Renal pelvis (tissue), 12 donors: ENCODE measurements at places on chromosomes 13 and 19.

DNA sequence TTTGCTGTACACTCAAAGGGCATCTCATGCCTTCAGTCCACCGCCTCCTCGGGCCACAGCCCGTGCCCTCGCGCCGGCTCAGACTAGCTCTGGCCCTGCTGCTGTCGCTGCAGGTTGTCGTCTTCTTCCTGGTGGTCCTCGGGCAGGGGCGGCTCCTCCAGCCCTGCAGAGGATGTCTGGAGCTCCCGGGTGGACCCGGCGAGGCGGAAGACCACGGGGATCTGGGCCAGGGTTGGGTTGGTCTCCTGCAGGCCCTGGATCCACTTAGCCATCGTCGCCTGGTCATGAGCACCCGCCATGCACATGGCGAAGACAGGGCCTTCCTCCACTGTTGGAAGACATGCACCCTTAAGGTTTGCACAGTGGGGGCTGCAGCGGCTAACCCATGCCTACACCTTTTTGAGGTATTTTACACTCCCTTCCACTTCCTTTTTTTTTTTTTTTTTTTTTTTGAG, 489 bp upstream of the ZNF653 start:
- no peak for DNase-seq

- no peak for DNase-seq
These were observed 1.9 kb upstream of the MEF2B start for GRCh38 chr19:19171821-19172532.

GRCh38 chr19:30411714-30412113, 39.5 kb downstream of the ZNF536 start:
- DNase-seq, result no peak

- peak; percentile 34 for DNase-seq
These were observed 565.1 kb downstream of the LIG4 start for GRCh38 chr13:107650081-107650701.

- DNase-seq, result no peak
These were observed 16.6 kb downstream of the GPI start for GRCh38 chr19:34381399-34382251.

GRCh38 chr13:113446488-113446854, 6.8 kb downstream of the ADPRHL1 start:
- no peak for DNase-seq

DNA sequence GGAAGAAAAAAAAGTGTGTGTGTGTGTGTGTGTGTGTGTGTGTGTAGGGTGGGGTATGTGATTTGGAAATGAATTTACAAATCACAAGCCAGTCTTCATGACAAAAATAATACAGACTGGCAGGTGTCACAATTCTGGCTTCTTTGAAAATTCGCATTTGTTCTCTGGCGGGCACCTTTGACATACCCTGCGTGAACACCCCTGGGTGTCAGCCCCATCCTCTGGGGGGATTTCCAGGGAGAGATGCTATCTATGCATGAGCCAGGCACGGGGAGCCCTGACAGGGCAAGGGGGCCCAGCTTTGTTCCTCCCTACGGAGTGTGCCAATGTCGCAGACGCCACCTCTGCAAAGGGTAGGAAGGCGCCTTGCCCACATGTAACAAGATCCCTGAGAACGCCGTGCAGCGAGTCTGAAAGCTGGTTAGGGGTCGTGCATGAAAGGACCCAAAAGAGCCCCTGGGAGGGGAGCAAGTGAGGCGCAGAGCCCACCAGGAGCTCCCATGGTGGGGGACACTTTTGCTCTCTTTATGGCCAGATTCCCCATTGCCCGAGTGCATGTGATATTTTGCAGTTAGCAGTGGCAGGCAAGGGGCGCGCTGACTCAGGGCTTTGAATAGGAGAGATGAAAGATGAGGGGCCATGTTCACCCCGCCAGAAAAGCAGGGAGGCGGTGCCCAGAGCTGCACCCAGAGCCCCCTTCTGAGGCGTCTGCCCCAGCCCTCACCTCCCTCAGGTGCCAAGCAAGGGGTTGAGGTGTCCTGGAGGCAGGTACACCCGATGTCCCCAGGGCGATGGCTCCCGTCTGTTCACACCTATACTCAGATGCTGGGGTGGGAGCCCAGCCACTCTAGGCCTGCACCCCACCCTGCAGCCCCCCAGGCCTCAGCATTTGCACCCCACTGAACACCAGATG, 45.3 kb downstream of the KLF2 start:
- DNase-seq, result no peak

- DNase-seq, result no peak
These were observed 567.7 kb downstream of the GPC6 start for GRCh38 chr13:93794197-93794885.
